EL (cell line): ENCODE measurements at places on chromosomes 2 and 18.

DNA sequence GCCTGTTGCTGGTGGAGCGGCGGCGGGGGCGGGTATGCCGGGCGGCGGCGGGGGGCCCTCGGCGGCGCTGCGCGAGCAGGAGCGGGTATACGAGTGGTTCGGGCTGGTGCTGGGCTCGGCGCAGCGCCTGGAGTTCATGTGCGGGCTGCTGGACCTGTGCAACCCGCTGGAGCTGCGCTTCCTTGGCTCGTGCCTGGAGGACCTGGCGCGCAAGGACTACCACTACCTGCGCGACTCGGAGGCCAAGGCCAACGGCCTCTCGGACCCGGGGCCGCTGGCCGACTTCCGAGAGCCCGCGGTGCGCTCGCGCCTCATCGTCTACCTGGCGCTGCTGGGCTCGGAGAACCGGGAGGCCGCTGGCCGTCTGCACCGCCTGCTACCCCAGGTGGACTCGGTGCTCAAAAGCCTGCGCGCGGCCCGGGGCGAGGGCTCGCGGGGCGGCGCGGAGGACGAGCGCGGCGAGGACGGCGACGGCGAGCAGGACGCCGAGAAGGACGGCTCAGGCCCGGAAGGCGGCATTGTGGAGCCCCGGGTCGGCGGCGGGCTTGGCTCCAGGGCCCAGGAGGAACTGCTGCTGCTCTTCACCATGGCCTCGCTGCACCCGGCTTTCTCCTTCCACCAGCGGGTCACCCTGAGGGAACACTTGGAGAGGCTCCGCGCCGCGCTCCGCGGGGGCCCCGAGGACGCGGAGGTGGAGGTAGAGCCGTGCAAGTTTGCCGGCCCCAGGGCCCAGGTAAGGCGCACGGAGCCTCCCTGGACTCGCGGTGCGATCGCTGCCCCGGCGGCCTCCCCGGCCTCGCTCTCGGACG, 1.0 kb downstream of the ZCCHC2 start:
- peak; percentile 52 for DNase-seq

DNA sequence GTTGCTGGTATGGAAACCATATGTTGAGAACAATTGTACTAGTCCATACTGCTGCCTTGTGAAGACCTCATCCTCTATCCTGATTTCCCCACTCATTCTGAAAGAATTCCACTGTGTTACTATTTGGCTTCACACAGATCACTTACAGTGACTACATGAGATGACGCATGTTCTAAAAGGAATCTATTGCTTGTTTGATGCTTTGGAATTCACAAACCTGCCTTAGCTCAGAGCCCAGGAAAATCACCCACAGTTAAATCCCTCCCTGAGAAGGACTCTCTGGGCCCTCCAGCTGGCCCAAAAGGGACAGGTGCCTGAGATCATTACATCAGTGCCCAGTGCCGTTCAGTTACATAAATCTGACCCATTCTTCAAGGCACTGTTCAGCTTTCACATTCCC, 45.3 kb downstream of the KLHL29 start:
- peak; percentile 92 for DNase-seq

DNA sequence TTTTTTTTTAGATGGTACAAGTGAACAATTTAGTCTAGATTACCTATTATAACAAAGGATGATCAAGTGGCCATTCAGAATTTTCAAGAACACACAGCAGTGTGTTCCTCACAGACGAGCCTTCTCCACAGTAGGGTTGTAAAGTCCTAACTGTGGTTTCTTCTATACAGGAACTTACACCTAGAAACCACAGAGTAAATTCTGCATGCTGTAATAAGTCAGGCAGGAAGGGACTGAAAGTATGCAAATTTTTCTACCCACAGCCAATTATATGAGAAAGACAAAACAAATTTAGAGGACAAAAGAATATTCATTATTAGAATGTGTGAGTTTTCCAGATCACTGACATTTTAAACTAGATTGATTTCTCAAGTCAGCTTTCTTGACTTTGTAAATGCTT, 99.5 kb downstream of the RBMS1 start:
- DNase-seq: no peak

- DNase-seq: peak; percentile 47
Observed at GRCh38 chr2:237627441-237628246, at the start of gene LRRFIP1. TSS of gene LRRFIP1 (plus strand) at chr2:237627587. CDS start at chr2:237627645, 58 bp downstream.

- peak; percentile 72 for DNase-seq
Observed at GRCh38 chr2:152189622-152190495, 14.3 kb upstream of the STAM2 start.

DNA sequence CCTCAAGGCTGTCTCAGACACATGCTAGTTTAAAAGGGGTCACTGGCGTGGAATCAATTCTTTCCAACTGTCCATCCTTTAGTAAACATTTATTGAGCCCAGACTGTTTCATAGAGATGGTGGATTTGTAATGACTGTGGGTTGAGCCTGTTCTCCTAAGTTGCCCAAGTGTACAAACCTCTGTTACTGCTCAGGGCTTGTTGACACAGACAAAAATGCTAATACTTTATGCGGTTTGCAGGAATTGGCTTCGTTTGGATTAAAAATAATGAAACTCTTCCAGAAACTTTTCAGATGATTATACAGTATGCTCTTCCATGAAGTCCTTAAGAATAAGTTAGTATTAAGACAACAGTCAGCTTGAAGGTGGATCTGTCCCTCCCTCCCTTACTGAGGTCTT, 83.6 kb upstream of the MGAT5 start:
- no peak for DNase-seq

DNA sequence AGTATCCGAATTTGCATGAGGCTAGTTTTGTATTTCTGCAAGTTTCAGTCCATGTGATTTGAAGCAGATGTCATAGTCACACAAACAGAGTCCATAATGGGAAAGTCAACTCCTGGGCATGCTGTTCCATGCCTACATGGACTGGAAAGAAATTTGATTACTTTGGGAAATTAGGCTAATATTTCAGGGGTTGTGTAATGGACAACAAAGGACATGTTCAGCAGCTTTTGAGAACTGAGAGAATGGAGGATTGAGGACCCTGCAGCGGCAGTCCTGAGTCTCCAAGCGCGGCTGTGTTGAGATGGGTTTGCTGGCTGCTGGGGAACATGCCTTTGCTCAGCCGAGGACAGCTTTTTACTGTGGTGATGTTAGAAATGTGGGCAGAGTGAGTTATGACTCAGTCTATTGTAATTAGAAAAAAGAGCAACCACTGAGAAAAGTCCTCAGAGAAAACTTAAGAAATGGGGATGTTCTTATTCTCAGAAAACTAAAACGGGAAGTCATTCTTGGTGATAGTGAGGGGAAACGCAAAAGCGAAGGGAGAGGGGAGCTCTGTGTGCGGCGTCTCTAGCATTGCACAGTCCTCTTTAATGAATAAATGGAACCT, 149.2 kb downstream of the FAM210A start:
- peak; percentile 47 for DNase-seq

DNA sequence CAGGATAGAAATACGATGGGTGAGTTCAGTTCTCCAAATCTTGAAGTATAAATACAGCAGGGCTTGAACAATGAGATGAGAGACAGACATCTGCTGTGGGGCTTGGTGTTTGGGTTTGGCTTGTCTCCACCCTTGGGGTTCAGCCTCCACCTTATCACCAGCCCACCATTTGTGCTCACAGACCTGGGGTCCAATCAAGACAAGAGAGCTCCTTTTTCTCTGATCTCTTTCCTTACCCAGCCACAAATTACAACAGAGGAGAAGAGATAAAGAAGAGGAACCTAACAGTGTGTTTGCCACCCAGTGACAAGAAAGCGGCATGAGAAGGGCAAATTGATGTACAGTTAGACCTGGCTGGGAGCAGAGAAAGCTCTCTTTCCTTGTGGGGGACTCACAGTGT, 204.5 kb upstream of the CXCR4 start:
- no peak for DNase-seq

GRCh38 chr2:232937278-232937906, 67.3 kb downstream of the SNORC start:
- DNase-seq: peak; percentile 43

DNA sequence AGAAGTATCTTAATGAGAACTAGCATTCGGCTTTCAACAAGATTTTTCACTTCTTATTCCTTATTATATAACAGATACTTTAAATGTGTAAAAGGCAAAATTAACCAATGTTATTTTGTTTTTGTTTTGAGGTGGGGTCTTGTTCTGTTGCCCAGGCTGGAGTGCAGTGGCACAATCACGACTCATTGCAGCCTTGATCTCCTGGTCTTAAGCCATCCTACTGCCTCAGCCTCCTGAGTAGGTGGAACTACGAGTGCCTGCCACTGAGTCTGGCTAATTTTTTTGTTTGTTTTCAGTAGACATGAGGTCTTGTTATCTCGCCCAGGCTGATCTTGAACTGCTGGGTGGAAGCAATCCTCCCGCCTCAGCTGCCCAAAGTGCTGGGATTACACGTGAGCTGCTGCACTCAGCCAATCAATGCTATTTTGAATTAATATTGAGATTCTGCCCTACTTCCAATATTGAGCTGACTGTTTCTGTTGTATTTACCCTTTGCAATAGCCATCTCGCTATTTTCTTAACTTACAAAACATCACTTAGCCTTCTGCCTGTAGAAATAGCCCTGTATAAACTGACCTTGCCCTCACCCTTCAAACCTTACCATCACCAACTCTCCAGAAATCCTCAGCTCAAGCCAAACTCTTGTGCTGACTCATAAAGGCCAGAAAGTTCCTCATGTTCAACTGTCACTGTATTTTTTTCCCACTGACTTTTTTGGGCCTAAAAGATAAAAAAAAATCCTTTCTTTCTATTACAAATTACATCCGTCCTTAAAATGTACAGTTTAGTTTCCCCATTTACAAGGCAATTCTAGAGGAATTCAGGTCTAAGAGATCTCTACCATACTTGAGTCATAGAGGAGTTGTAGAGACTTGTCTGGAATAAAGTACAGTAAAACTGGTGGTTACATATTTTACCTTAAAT, 94.3 kb downstream of the OLA1 start:
- DNase-seq: peak; percentile 66

DNA sequence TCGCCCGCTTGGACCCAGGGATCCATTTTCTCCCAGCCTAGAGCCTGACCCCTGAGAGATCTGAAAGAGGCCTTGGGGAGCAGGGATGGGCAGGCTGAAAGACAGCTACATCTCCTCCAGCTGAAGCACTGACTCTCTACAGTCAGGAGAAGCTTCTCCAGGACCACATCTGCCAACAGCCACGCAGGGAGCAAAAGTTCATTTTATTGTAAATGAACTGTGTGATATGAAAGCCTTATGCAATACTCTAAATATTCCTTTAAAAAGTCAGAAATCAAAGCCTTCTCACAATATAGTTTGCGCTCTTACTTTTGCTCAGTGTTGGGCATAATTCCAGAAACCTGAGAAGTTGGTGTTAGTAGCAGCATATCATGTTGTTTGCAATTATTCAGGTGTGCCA, 428.9 kb upstream of the RAB6C start:
- DNase-seq: no peak

GRCh38 chr2:228318218-228318617, 136.7 kb upstream of the SPHKAP start:
- DNase-seq: peak; percentile 59

DNA sequence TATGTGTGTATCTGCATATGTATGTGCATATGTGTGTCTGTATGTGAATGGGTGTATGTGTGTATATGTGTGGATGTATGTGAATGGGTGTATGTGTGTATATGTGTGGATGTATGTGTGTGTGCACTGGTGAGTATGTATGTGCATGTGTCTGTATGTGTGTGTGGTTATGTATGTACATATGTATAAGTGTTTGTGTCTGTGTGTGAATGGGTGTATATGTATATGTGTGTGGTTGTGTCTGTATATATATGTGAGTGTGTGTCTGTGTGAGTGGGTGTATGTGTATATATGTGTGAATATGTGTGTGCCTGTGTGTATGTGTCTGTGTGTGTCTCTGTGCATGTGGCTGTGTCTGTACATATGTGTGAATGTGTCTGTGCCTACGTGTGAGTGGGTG, 748.4 kb upstream of the HS6ST1 start:
- DNase-seq: no peak

DNA sequence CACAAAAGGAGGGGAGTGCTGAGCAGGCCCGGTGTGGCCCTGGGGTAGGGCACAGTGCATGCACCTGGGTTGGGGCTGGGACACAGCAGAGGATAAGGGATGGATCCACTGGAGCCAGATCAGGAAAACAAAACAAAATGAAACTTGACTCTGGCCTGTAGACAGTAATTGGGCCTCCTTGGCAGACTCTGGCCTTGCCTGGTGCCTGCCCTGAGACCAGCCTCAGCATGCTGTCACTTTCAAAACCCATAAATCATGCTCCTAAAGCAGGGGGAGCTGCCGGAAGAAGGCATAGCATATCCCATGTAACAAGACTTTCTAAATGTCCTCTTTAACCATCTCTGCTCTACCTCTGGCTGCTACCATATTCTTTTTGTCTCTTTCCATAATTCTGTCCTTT, 61.1 kb upstream of the IGFBP5 start:
- DNase-seq: no peak

DNA sequence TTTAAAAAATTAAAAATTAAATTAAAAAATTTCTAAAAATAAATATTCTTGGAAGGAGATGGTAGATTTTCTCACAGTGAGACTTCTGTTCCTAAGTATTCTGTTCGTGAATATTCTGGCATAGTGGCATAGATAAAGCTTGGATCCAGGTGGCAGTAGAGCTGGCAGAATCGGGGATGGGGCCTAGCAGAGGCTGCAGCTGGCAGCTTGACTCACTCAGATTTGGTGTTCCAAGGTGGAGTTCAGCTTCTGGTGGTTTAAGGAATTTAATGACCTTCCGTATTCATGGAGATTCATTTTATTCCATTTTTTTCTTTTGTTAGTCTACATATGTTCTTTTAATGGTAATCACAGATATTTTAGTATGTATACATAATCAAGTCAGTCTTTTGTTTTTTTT, 19.9 kb downstream of the ARMC9 start:
- no peak for DNase-seq

DNA sequence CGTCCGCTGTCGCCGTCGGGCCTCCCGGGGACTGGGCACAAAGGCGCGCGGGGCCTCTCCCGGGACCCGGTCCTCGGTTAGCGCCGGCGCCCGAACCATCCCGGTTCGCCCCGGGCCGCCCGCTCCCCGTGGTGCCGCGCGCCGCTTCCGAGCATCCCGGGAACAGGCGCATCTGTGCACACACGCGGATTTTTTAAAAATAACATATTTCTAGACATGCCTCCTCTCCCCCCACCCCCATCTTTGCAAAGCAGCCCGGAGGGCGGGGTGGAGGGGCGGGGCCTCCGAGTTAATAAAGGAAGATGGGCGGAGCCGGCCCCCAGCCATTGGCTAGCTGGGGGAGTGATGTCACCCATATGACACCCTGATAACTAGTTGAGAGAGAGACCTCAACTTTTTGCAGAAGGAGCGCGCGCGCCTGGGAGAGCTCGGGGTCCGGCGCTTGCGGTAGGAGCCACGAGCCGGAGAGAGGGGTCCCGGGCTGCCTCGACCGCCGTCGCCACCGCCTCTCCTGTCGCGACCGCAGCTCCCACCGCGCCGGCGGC, at the start of gene SOX11:
Gene SOX11 (plus strand): TSS at position 400 of the 545 bp plus-strand sequence. CDS start 338 bp downstream, outside the sequence.
- no peak for DNase-seq

DNA sequence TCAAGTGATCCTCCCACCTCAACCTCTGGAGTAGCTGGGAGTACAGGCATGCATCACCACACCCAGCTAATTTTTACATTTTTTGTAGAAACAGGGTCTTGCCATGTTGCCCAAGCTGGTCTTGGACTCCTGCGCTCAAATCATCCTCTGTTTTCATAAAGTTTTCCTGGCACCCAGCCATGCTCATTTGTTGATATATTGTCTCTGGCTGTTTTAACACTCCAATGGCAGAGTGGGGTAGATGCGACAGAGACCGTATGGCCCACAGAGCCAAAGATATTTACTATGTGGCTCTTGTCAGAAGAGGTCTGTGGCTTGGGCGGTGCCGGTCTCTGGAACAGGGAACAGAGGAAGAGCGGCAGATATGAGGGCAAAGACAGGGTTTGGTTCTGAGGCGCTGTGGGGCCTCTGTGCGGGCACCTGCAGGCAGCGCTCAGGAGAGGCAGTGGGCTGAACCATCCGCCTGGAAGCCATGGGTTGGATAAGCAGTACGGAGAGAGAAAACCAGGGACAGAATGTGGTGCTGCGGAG, 50.2 kb downstream of the CENPO start:
- no peak for DNase-seq
